ENCODE measurements at places on chromosomes 6 and 20.

DNA sequence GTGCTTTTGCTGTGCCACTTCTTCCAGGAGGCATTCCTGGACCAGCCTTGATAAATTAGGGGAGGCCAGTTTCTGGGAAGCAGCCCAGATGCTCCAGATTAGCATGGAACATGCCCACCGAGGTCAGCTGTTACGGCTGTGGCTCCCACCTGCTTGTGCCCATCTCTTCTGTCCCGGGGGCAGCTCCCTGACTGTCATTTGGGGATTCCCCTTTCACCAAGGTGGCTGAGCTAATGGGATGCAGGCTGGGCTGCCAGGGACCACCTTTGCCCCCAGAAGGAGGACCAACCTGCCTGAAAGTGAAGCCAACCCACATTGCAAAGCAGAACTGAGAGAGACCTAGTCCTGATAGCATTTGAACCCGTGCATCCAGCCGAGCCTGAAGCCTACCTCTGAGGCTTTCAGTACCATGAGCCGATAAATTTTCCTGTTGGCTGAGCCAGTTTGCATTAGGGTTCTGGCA, 85.3 kb downstream of the PTPN1 start:
- no peak for DNase-seq

GRCh38 chr6:19298421-19298820, 538.7 kb upstream of the ID4 start:
- DNase-seq, result no peak

GRCh38 chr6:3147914-3148757, 9.2 kb downstream of the TUBB2A start:
- DNase-seq, result no peak

GRCh38 chr20:24695529-24696225, 226.2 kb downstream of the SYNDIG1 start:
- no peak for DNase-seq

All from stimulated activated CD8-positive, alpha-beta memory T cell treated with anti-CD3 and anti-CD28 coated beads, Interleukin-15, amount 100 ng/mL, for 24 hours (primary cell).